Dorsolateral prefrontal cortex (tissue), 122 donors: ENCODE measurements at places on chromosomes 2 and 18.

- DNase-seq, result no peak
Observed at GRCh38 chr2:174280596-174280995, 32.3 kb upstream of the OLA1 start.

GRCh38 chr2:204203704-204204103 is 267.1 kb downstream of the ICOS start:
- DNase-seq, result no peak

DNA sequence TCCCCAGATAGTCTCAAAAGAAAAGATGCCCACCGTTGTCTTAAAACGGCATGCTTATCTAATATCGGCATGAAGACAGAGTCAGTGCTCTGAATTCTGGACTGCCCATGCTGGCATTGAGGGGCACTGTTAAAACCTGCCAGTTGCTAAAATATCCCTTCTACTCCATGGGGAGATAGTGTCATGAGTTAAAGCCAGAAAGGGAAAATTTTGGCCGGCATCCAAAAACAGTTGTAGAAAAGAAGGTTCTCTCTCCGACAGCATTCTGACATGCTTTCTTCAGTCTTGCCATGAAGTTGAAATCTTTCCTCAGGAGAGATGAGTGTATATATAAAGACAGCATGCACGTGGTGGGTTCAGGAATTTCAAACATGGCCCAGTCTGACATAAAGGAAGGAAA is 401.3 kb upstream of the PIK3C3 start:
- no peak for DNase-seq

GRCh38 chr2:177676636-177677035 is 284.1 kb downstream of the AGPS start:
- DNase-seq, result no peak

GRCh38 chr2:221747289-221747972 is 175.3 kb upstream of the EPHA4 start:
- DNase-seq, result no peak

DNA sequence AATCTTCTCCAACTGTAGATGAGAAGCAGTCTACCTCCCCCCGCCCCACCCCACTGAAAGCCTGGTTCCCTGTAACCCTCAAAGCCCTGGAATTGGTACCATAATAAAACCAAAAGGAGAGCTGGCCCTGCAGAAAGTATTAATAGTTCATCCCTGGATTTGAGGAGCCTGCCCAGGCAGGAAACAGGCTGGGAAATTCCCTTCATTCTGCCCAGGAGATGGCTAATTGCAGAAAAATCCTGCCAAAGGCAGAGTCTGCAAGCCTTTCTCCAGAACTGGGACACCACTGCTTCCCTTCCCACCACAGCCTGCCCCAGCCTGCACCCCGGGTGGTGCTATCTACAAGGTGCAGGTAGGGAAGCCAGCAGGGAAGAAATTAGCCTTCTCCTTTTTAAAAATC is 16.3 kb downstream of the GKN2 start:
- DNase-seq, result no peak

- no peak for DNase-seq
Observed at GRCh38 chr2:97945791-97946190, 50.0 kb downstream of the TMEM131 start.

GRCh38 chr2:11203480-11203879 is 48.2 kb downstream of the SLC66A3 start:
- no peak for DNase-seq

GRCh38 chr2:238120463-238121298 is 17.8 kb upstream of the KLHL30 start:
- DNase-seq, result no peak

- DNase-seq, result peak; percentile 40
Observed at GRCh38 chr2:207767461-207768167, 2.1 kb downstream of the FZD5 start.

DNA sequence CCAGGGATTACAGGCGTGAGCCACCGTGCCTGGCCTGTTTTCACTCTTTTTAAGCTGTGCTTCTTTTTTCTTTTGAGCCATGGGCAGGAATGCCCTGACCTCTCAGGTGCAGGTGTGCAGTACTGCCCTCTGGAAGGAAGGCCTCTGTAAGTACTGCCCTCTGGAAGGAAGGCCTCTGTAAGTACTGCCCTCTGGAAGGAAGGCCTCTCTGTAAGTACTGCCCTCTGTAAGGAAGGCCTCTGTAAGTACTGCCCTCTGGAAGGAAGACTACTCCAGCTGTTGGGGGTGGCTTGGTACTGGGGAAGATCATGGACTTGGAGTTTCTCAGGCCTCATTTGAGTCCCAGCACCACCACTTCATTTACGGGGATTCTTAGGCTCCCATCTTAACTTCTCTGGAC is 248.5 kb upstream of the ID2 start:
- DNase-seq, result no peak

- no peak for DNase-seq
Observed at GRCh38 chr2:237478979-237479378, 8.1 kb upstream of the MLPH start.

- no peak for DNase-seq
Observed at GRCh38 chr2:174716785-174717184, 47.5 kb downstream of the CHRNA1 start.

GRCh38 chr2:133166031-133166430 is 402.2 kb downstream of the NCKAP5 start:
- DNase-seq, result no peak

- DNase-seq, result peak; percentile 83
Observed at GRCh38 chr18:79507546-79508480, 112.1 kb downstream of the NFATC1 start.

GRCh38 chr2:109261906-109262631 is 133.1 kb downstream of the SH3RF3 start:
- no peak for DNase-seq

DNA sequence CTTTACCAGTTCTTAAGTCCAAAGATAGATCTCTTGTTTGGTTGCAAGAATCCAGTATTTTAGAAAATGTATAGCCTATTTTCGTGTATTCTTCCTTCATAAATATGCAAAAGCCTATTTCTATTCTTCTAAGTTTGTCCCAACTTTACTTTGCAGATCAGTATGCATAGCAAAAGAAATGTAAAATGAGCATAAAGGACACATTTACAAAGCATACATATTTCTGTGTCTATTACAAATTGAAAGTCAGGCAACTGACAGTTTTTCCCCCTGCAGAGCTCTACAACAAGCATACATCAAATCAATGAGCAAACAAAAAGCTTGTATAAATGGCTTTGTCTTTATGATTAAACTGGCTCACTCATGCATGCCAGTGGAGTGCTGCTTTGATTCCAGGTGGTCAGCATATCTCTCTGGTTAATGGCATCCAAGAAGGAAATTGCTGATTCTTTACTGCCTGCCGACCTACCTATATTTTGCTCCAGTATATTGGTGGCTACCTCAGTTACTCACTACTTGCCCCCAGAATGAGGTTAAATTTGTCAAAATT is 10.0 kb upstream of the VPS54 start:
- DNase-seq, result no peak

- no peak for DNase-seq
Observed at GRCh38 chr2:66897181-66897580, 462.3 kb downstream of the MEIS1 start.
